ENCODE measurements at places on chromosomes 4 and X.

- no peak for DNase-seq
Observed at GRCh38 chr4:57184378-57185029, 74.3 kb upstream of the IGFBP7 start.

- DNase-seq, result no peak
Observed at GRCh38 chrX:79159800-79160199, 15.3 kb downstream of the GPR174 start.

DNA sequence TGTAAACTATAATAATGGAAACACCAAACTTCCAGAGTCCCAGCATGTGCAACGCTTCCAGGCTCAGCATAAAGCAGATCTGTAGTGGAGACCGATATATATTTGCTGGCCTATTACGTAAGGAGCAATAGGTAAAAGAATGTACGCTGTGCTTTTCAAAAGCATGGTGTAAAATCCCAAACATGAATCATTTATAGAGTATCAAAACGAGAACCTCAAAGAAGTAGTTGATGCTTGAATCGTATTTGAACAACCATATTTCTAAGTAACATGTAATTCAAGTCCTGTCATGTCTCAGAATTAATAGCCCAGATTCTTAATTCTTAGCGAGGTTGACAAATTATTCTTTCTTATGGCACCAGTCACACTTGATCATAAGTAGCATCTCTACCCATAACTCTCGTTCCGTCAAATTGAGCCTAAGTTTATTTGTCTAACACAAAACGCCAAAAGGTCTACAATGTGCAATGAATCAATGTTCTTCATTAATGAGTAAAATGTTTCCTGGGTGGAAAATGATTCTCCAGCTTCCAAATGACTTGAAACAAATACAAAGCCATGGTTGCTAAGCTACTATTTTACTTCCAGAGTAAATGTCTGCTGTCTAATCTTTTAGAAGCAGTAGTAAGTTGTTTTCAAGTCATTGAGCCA, 811.5 kb upstream of the FRG1 start:
- DNase-seq, result no peak

DNA sequence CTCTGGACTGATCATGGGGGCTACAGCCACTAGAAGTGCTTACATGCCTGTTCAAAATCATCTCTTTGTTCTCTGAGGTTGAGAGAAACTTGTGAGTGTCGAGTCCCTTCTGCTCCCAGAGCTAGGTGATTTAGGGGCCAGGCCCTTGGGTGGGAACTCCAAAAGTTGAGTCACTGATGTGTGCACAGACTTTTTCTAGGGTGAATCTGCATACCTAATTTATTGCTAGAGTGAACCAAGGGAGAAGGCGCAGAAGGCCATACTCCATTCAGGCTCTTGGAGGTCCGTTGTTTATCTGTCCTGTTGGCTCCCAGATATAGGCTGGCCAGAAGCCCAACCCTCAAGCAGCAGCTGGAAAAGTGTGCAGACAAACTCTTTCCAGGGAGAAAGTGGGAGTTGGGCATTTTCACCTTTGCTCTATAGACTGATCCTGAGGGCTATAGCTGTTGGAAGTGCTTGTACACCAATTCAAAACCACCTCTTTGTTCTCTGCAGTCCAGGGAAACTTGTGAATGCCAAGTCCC, 80.8 kb upstream of the ARX start:
- no peak for DNase-seq

DNA sequence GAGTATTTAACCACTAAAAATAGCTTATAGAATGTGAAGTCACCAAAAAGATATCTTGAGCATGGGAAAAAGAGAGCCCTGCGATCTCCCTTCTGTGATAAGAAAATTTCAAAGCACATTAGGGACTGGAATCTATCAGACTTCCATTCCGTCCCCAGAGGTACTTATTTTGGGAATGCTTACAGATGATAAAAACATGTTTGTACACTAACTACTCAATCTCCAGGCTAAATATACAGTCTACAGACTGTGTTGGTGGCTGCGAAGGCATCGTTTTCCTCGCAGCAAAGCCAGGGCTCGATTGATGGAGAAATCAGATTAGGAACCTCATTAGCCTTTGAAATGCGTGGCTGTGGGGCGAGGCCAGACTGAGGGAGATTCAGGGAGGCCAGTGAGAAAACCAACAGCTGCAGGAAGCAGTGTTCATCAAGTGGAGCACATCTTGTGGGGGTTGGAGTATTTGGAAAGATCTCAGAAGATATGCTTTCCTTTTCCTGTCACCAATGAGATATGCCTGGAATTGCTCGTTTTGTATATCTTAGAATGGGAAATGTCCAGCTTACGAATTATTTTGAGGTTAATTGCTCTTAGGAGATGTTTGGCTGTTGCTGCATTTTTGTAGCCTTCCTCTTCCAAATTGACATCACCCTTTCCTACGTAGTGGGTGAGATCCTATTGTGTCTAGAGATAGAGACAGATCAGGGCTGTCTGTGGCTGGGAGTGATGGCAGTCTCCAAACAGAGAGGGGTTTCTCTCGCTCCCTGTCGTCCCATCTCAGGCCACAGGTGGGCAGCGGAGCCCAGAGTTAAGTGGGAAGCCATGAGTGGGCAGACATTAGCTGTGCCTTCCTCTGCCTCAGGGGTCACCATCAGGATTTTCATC, 224.9 kb upstream of the FAT1 start:
- DNase-seq, result no peak

DNA sequence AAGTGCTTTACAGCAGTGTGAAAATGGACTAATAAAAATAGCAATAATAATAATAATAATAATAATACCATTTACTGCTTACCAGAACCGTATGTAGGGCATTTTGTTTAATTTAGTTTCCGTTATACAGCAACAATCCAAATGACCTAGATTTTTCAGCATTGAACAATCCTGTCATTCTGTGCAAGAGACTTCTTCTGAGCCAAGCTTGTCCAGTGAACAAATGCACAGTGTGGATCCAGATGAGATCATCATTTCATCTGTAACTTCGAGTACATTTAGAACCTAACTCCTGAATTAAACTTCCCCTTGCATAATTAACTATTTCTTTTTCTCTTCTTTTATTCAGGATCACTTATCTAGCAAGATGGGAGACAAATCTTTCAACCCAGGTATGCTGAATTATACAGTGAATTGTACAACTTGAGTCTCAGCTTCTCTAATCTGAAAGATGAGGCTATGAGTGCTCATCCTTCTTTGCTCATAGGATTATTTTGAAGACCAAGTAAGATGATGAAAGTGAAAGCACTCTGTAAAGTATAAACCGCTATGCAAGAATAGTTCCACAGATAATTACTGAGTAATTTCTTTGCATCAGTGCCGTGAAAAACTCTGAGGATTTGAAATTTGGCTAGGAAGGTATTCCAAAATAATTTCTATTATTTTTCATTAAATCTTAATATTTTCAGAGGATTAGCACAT, 6.6 kb downstream of the CLNK start:
- no peak for DNase-seq

GRCh38 chr4:152723236-152723635, 43.4 kb upstream of the TMEM154 start:
- no peak for DNase-seq

DNA sequence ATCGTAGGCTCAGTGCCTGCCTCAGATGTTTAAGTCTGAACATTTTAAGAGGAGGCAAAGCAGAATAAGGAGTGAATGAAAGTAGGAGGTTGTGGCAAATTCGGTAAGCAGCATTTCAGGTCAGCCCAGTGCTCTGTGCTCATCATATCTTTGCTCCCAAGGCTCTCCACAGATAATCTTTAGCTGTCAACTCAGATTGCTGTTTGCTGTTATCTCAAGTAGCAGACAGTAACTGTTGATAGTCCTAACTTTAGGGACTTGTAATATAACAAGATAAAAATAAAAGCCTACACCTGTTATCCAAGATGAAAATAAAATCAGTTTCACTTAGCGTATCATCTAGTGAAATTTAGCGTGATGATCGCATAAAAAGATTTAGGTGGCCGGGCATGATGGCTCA, 18.6 kb upstream of the CLTRN start:
- no peak for DNase-seq

- DNase-seq, result peak; percentile 33
Observed at GRCh38 chr4:46931981-46932380, 22.9 kb upstream of the COX7B2 start.

GRCh38 chr4:153521999-153522801, 56.0 kb downstream of the TMEM131L start:
- peak; percentile 74 for DNase-seq

GRCh38 chr4:1494416-1495315, 88.4 kb upstream of the NKX1-1 start:
- DNase-seq, result no peak

- no peak for DNase-seq
Observed at GRCh38 chr4:25252230-25253070, 18.6 kb downstream of the PI4K2B start.

DNA sequence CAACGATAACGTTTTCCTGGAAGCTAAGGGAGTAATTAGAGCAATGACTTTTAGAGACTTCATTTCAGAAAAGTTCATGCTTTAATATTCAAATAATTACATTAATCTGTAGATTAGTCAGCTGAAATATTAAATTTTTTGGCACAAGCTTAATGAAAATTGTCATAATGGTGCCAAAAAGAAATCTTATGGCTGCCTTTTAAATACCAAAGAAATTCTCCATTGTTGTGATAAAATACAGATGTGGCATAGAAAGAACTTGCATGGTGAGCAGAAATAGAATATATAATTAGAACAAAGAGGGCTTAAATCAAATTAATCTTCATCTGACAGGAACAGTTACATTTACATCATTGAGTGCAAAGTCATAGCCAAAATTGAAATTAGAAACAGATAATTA, 263.5 kb downstream of the AFF2 start:
- no peak for DNase-seq

DNA sequence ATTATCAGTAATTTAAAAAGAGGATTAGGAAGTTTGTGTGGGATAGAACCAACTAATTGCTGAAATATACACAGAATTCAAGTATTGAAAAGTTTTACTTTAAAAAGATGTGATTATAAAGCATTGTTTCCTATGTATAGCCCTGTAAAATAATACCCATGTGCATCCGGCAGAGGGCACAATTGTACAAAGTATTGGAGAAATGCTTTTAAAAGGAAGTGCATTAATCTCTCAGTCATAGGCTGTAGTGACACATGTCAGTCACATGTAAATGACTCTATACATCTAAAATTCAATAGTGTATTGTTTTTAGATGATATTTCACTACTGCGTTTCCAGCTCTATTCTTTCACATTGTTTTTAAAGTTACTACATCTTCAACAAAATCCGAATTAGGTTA, 9.7 kb upstream of the GEMIN8 start:
- DNase-seq, result peak; percentile 69

- DNase-seq, result peak; percentile 13
Observed at GRCh38 chrX:132071254-132071653, 48.2 kb downstream of the STK26 start.

- no peak for DNase-seq
Observed at GRCh38 chr4:143307531-143307930, 29.1 kb upstream of the GAB1 start.

DNA sequence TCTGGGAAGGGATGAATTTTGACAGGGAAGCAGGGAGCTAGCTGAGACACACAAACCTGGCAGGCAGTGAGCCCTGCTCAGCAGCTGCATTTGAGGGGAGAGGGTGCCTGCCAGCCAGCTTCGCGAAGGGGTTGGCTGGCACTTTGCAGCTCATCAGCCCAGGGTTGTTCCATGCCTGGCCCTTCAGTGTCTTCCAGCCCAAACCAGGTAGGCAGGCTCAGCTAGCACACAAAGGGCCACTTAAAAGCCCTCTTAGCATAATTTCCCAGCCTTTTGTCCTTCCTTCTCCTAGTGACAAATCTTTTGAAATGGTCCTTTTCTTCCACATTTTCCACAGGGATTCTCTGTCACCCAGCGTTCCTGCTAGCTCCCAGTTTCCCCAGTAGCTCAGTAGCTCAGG, 4.3 kb upstream of the FRMPD3 start:
- DNase-seq, result no peak

DNA sequence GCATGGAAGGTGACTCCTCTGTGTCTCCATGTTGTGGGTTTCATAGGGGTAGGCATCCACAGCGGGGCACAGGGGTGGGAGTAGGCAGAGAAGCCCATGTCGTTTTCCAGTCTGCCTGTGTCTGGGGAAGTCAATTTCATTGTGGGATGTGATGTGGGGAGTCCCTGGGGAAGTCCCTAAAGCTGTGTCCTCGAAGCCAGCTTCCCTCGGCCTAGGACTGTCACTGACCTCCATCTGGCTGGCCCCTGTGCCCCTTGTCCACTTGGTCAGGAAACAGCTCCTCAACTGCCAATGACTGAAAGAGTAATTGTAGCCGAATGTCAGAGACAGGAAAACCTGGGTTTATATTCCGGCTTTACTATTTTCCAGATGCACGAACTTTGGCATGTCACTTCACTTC, 109.6 kb downstream of the DRD5 start:
- no peak for DNase-seq
